ENCODE measurements at places on chromosomes 3 and 15. TPM values are rescaled to one million over a fixed set of nuclear protein-coding genes. Genes with fewer than 3 reads are reported as not detected.

Gene TGM4
- 0.63 TPM for total RNA-seq

DNA sequence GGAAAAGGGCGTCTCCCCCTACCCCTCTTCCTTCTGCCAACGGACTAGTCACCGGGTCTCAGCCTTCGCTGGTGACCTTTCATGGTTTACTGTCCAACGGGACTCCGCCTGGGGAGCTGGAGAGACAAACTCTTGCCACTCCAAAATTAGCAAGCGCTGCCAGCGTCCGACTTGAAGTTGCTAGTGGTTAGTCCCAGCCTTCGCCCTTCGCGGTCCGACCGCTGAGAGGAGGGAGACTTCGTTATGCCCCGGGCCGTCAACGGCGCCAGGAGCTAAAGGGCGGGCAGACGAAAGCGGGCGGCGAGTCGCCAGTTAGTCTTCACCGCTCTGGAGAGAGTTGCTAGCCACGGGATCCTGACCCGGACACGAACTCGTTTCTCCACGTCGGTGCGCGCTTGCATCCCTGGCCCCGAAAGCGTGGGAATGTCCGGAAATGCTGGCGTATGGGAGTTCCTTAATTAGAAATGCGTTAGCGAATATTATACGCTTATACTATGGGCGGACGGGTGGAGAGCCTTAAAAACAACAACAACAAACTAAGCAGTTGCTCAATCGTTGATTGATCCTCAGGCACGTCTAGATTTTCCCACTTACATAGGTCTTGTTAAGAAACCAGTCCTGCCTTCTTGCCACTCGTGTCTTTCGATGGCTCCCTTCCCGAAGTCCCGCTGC is 716 bp downstream of the SMC4 start:
- peaks cover 34% of the 10 kb centered on the region for H3K4me1 ChIP-seq
- peak overlapping the region; percentile 90 for H3K4me3 ChIP-seq
- DNase-seq, result no peak
- peak overlapping the region; percentile 67 for H3K27ac ChIP-seq
- no peaks in the 10 kb centered on the region for H3K27me3 ChIP-seq

DNA sequence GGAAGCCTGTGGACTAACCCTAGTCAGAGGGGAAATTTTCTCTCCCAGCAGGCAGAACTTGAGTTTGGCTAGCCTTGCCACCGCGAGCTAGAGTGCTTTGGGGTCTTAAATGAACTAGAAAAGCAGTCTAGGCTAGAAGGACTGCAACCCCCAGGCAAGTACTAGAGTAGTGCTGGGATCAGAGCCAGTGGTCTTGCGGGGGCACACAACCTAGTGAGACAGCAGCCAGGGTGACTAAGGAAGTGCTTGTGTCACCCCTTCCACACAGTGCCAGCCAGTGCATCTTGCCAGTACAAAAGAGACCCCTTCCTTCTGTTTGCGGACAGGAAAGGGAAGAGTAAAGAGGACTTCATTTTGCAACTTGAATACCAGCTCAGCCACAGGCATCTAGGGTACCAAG is 59.0 kb downstream of the GOLM2 start:
- no peaks in the 10 kb centered on the region for H3K27me3 ChIP-seq
- H3K27ac ChIP-seq, result no peak overlapping the region
- H3K4me3 ChIP-seq, result no peak overlapping the region
- no peaks in the 10 kb centered on the region for H3K36me3 ChIP-seq

- peak; percentile 46 for DNase-seq
- no peak overlapping the region for H3K4me3 ChIP-seq
- H3K4me1 ChIP-seq, result no peaks in the 10 kb centered on the region
- H3K36me3 ChIP-seq, result no peaks in the 10 kb centered on the region
- no peaks in the 10 kb centered on the region for H3K27me3 ChIP-seq
Observed at GRCh38 chr15:38414357-38414756, 39.6 kb upstream of the FAM98B start.

GRCh38 chr3:129558772-129559564 is 16.0 kb downstream of the H1-8 start:
- H3K4me1 ChIP-seq, result peaks cover 26% of the 10 kb centered on the region
- no peaks in the 10 kb centered on the region for H3K36me3 ChIP-seq
- H3K4me3 ChIP-seq, result no peak overlapping the region
- no peaks in the 10 kb centered on the region for H3K27me3 ChIP-seq
- H3K27ac ChIP-seq, result no peak overlapping the region

- no peaks in the 10 kb centered on the region for H3K4me1 ChIP-seq
- H3K27ac ChIP-seq, result no peak overlapping the region
- no peak overlapping the region for H3K4me3 ChIP-seq
- H3K27me3 ChIP-seq, result no peaks in the 10 kb centered on the region
- no peaks in the 10 kb centered on the region for H3K36me3 ChIP-seq
Observed at GRCh38 chr3:8286086-8286485, 215.5 kb upstream of the LMCD1 start.

DNA sequence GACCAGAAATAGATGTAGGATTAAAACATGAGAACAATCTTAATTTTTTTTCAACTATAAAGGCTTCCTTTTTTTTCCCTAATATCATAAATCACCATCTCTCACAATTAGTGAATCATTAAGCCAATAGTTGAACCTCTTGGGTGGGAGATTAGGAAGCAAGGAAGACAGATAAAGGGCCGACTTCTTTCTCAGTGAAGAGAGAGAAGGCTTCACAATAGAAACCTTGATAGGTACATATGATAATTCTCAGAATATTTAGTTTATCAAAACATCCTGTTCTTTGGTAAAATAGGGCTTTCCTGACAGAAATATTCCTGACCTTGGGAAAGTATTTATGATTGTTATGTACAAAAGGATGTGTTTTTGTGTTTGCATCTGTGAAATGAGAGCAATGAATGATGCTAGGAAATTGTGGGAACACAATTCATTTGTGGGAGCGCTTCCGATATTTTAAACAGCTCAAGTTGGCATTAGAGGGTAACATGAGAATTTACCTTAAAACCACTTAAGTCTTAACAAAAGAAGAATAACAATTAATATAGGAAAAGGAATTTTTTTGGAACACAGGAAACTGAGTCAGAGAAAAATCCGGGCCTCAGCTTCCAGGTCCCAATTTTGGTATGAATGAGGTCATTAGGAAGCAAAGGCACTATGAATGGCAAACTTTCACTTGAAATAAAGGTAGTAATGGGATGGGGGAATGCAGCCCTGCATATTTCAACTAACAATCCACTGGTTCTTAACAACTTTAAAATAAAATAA is 263.2 kb upstream of the TGFBR2 start:
- peaks cover 28% of the 10 kb centered on the region for H3K4me1 ChIP-seq
- peak overlapping the region; percentile 77 for H3K27ac ChIP-seq
- H3K27me3 ChIP-seq, result no peaks in the 10 kb centered on the region

- H3K4me3 ChIP-seq, result no peak overlapping the region
- H3K27ac ChIP-seq, result no peak overlapping the region
- H3K36me3 ChIP-seq, result no peaks in the 10 kb centered on the region
- no peaks in the 10 kb centered on the region for H3K27me3 ChIP-seq
Observed at GRCh38 chr3:69929019-69929418, 70.5 kb upstream of the SAMMSON start.

Gene CADPS
- not detected for total RNA-seq

Gene SYNPR
- total RNA-seq, result not detected

DNA sequence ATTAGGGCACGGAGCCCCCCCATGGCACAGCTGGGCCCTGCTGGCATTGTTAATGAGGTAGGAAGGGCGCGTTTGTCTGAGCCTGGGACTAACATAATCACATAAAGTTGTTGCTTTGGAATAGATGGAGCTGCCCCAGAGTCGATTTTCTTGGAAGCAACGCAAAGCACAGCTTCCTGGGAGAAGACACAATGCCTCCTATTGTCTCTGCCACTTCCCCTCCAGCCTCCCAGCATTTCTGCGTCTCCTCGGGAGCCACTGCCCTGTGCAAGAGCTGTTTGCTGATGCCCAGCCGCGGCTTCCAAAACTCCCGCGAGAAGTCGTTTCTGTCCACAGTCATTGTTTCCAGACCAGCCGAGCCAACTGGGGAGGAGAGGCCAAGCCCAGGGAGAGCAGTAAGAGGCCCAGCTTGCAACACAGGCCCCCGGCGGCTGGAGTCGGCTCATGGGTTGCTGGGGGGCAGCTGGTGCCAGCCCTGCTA is 18.1 kb upstream of the ALDH1A3 start:
- H3K4me1 ChIP-seq, result no peaks in the 10 kb centered on the region
- 0 out of 2 replicates have a peak, but pooled peaks cover 9% of the 10 kb centered on the region for H3K36me3 ChIP-seq
- no peak overlapping the region for H3K4me3 ChIP-seq

Gene GRIP2
- not detected for total RNA-seq

DNA sequence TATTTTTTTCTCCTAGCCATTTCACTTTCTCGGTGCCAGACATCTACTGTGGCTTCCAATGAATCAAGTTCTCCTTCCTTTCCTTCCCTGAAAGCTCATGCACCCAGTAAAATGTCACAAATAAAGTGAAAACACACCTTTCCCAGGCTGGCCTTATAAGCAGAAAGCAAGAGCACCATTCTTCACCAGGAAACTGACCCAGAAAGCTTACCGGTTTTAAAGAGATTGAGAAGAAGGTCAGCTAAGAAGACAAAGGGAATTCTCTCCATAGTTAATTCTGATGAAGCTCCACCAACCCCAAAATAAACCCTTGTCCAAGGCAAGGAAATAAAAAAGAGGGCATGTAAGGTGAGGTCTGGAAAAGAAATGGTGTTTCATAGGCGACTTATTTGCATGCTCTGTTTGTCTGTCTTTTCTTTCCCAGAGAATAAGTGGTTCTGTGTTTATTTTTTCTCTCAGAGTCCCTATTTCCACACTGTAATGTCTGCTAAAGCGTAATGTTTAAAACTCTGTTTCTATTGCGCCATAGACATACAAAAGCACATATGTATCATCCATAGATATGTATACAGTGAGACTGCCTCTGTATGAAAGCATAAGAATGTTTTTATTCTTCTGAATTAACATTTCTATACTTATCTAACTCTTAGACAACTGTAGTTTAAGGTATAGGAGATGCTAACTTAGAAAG is 2.8 kb downstream of the LSAMP start:
- H3K36me3 ChIP-seq, result no peaks in the 10 kb centered on the region
- DNase-seq, result no peak
- no peaks in the 10 kb centered on the region for H3K4me1 ChIP-seq
- H3K27me3 ChIP-seq, result peaks cover 22% of the 10 kb centered on the region
- H3K4me3 ChIP-seq, result no peak overlapping the region
- no peak overlapping the region for H3K27ac ChIP-seq

DNA sequence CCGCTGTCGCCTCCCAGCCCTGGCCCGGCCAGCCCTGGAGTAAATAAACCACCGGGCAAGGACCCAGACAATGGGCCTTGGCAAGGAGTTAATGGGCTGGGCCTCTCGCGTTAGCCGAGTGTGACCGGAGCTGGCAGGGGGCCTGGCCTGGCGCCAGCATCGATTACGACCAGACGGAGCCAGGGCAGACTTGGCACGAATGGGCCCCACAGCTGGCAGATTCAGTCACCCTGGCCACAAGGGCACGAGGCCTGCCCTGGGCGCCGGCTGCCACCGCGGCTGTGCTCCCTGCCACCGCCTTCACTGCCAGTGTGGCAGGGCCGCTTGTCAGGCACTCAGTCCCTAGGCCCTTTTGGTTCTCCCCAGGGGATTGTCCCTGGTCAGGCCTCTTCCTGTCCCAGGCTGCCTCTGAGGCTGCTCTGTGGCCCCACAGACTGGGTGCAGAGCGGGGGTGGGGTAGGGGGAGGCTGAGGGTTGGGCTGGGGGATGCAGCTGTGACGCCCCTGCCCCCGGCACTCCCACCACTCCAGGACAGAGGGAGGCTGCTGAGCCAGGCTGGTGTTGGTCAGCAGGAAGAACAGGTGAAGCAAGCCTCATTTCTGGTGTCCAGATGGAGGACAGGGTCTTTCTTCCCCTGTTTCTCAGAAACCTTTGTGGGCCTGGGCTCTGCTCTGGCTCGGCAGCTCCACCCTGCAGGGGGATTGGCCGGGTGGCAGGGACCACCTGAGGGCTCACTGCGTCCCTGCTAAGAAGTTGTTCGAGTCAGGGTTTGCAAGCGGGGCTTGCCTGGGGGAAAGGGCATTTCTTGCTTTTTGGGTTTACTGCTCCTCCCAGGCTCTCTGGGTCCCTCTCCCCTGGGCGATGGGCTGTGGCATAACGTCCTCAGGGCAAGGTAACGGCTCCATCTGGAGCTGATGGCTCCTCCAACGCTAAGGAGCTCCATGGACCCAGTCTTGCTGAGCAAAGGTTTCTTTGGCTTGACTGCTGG is 30.5 kb upstream of the SRP14 start:
- H3K36me3 ChIP-seq, result no peaks in the 10 kb centered on the region
- no peaks in the 10 kb centered on the region for H3K27me3 ChIP-seq
- no peak overlapping the region for H3K4me3 ChIP-seq
- peaks cover 48% of the 10 kb centered on the region for H3K4me1 ChIP-seq
- 0 out of 2 replicates have a peak overlapping the region, but pooled peaks have one; percentile 1 for H3K27ac ChIP-seq

Gene CPNE9
- not detected for total RNA-seq

DNA sequence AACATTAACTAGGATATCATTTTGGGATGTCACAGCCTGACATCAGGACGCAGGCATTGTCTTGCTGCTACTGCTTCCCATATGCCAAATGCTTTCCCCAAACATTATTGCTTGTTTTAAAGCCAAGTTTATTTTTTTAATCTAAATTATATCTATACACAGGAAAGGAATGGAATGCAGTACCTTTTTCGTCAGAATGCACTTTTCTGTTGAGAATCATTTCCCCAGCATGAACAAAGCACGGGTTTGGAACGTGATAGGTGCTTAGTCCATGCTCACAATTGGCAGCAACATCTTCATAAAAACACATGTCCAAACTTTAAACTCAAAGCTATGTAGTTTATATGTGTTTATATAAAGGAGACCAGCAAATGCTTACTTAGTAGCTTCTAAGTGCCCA is 26.1 kb downstream of the PXK start:
- no peaks in the 10 kb centered on the region for H3K4me1 ChIP-seq
- no peaks in the 10 kb centered on the region for H3K27me3 ChIP-seq
- no peaks in the 10 kb centered on the region for H3K36me3 ChIP-seq
- no peak overlapping the region for H3K4me3 ChIP-seq

Gene BLM
- 19.1 TPM for total RNA-seq

- no peaks in the 10 kb centered on the region for H3K4me1 ChIP-seq
- H3K27ac ChIP-seq, result no peak overlapping the region
- DNase-seq, result no peak
- 0 out of 2 replicates have a peak, but pooled peaks cover 22% of the 10 kb centered on the region for H3K27me3 ChIP-seq
Observed at GRCh38 chr3:193470710-193471109, 84.0 kb downstream of the ATP13A4 start.

DNA sequence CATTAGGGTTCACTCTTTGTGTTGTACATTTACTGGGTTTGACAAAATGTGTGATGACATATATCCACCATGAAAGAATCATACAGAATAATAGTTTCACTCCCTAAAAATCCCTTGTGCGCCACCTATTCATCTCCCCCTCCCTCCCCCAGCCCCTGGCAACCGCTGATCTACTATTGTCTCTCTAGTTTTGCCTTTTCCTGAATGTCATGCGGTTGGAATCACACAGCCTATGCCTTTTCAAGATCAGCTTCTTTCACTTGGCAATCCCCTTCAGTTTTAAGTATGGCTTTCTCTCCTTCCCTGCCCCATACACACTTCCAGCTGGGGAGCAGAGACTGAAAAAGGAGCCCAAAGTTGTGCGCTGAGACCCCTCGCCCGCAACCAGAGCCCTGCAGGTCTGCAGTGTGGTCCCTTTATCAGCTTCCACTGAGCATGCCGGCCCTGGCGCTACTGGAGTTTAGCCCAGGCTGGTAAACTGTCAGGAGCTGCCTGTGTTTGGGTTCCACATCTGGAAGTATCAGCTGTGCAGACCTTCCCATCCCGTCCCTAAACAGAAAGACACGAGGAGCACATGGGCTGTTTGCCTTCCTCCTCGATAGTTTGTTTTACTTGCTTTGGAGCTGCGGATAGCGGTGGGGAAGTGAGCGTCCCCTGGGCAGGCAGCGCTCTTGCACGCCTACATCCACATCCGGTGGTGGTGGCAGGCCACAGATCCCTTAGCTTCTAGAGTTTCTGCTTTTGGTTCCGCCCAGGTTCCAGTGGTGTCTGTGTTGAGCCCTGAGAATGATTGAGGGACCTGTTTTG is 12.3 kb downstream of the BOC start:
- H3K27ac ChIP-seq, result no peak overlapping the region
- H3K4me3 ChIP-seq, result no peak overlapping the region
- H3K4me1 ChIP-seq, result no peaks in the 10 kb centered on the region
- H3K36me3 ChIP-seq, result no peaks in the 10 kb centered on the region
- no peaks in the 10 kb centered on the region for H3K27me3 ChIP-seq

Gene DNAH1
- total RNA-seq, result 5.9 TPM
